CD4-positive, CD25-positive, alpha-beta regulatory T cell (primary cell): ENCODE measurements at places on chromosomes 13 and 19. TPM values are rescaled to one million over a fixed set of nuclear protein-coding genes. Genes with fewer than 3 reads are reported as not detected.

GRCh38 chr19:3348042-3348441, 18.3 kb upstream of the NFIC start:
- DNase-seq, result no peak

DNA sequence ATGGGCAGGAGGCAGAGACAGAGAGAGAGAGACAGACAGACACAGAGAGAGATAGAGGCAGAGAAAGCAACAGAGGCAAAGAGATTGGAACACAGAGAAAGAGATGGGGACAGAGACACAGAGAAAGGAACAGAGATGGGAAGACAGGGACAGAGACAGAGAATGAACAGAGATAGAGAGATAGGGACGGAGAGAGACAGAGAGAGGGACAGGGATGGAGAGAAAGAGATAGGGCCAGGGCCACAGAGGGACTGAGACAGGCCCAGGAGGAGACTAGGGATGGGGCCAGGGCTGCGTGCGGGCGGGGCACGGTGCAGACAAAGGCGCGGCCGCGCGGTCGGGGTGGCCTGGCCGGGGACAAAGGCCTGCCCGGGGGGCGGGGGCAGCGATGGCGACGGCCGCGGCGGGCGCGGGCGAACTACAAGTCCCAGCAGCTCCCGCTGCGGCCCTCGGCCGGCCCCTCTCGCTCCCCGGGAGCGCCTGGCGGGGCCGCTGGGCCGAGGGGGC, at the start of gene ZNF358:
Gene ZNF358 (plus strand): TSS at position 459 of the 507 bp plus-strand sequence. CDS start 3,140 bp downstream, outside the sequence.
- DNase-seq, result no peak

GRCh38 chr13:32019612-32020233, 11.9 kb upstream of the FRY start:
- no peak for DNase-seq

- DNase-seq, result no peak
Measured at GRCh38 chr13:34004676-34005075, 186.7 kb downstream of the RFC3 start.

- no peak for DNase-seq
Measured at GRCh38 chr13:50598338-50598737, 245.2 kb downstream of the DLEU7 start.

FLT1 gene
- total RNA-seq, result 0.89 TPM

DNA sequence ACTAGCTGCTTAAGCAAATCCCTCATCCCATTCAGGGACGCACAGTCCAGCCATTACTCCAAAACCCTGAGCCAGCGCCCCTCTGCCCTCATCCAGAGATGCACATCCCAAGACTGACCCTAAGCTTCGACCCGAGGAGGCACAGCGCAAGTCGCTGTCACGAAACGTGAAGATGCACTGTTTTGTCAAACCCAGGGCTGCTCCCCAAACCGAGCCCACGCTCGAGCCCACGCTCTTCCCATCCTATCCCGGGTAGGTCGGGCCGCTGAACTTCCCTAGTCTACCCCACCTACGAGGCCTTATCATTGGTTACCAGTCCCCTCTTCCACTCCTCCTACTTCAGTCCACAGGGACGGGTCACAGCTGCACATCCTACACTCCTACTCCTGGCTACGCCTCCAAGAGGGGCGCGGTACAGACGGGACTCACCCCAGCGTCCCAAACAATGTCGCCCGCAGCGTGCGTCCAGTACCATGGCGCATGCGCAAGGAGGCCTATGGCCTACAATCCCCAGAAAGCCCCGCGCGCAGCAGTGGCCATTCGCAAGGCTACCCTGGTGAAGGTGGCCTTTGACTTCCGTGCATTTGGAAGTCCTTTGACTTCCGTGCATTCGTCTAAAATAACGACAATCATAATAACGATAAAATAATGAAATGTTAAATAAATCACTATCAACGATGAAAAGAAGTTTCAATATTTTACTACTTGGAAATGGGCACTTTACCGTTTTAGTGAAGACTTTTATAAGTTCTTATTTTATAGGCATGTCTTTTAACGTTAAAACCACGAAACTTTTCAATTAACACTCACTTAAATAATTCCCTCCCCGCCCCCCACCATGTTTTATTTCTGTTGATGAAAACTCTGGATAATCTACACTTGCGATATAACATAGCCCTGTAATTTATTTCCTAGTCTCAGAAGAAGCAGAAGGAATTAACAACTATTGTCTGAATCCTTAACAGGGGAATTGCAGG, at the start of gene ZNF285:
Gene ZNF285 (minus strand): TSS at position 470 of the 977 bp plus-strand sequence. CDS start 4,395 bp downstream, outside the sequence.
- DNase-seq, result peak; percentile 57

ACER1 gene
- total RNA-seq, result 0.54 TPM

- peak; percentile 70 for DNase-seq
Measured at GRCh38 chr13:97359181-97360057, 74.5 kb upstream of the RAP2A start.

GRCh38 chr19:4431808-4432674, 25.6 kb downstream of the UBXN6 start:
- DNase-seq, result no peak
